Lung (tissue), 17 donors: ENCODE measurements at places on chromosomes 2 and 18.
A peak's percentile ranks its signal among the peaks of the same experiment; 100 is the strongest.

- DNase-seq, result no peak
These were observed 48.9 kb upstream of the SPP2 start for GRCh38 chr2:234001380-234002160.

- no peak for DNase-seq
These were observed 900.5 kb upstream of the CRIM1 start for GRCh38 chr2:35454966-35455638.

- DNase-seq, result no peak
These were observed 168.7 kb downstream of the ANKRD44 start for GRCh38 chr2:197141702-197142473.

DNA sequence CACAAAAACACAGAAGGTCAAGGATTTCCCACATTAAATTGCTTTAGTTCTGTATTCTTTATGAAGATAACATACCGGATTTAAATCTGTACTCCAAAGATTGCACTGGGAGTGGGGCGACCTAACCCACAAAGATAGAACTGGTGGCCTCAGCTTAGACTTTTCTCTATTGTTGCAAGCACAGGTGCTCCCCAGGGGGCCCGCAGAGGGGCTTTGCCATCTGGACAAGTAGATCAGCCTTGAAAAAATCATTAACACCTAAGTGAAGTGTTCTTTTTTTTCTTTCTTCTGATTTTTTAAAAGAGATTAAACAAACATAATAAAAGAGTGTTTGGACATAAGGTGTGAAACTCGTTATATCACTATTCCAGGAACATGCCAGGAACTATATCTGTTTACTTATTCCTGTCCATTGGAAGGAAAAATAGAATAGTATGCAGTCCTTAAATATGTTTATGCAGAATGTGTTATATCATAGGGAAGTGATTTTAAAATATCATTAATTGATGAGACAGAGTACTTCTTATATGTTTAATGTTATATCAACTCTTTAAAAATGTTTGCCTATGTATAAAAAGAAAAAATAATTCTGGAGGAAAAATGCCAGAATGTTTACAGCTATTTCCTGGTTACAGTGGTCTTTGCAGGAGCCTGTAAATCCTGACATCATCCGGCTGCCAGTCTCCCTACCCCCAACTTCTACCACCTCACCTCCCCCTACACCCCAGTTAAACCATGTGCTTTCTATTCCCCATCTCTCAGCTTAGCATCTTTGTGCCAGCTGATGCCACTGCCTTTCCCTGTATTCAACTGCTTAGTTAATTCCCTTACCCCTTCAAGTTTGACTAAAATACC is 679.2 kb downstream of the CNTNAP5 start:
- DNase-seq, result peak; percentile 69

DNA sequence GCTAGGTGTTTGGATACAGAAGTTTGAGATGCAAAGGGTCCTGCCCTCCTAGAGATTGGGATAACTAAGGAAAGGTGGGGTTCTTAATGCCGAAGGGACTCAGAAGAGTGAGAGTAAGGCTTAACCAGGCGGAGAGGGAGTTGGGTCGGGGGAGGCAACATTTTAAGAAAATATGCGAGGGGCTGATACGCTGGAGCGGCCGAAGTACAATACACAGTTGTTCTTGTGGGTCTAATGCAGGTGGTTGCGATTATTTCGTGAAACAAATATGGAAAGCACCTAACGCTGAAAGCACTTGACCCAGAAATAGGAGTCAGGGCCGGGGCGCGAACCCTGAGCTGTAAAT is 344 bp upstream of the MRPL33 start:
- DNase-seq, result no peak

- DNase-seq, result no peak
These were observed 12.2 kb downstream of the PLB1 start for GRCh38 chr2:28507796-28508764.

DNA sequence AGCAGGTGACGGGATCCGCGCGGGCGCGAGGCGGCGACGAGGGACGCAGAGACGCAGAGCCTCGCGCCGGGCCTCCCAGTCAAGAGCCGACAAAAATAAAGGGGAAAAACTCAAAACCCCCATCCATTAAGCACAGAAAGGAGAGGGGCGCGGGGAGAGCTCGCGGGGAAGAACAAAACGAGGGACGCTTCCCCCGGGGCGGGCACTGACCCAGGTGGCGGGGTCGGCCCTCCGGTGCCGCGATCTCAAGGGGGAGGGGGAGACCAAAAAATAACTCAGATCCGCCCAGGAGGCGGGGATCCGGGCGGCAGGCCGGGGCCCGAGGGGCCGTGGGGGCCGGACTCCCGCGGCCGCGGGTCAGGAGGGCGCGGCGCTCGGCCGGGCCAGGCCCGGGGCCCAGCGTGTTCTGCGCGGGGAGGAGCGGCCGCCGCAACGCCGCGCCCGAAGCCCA is 597 bp downstream of the RNF103 start:
- DNase-seq, result peak; percentile 61

DNA sequence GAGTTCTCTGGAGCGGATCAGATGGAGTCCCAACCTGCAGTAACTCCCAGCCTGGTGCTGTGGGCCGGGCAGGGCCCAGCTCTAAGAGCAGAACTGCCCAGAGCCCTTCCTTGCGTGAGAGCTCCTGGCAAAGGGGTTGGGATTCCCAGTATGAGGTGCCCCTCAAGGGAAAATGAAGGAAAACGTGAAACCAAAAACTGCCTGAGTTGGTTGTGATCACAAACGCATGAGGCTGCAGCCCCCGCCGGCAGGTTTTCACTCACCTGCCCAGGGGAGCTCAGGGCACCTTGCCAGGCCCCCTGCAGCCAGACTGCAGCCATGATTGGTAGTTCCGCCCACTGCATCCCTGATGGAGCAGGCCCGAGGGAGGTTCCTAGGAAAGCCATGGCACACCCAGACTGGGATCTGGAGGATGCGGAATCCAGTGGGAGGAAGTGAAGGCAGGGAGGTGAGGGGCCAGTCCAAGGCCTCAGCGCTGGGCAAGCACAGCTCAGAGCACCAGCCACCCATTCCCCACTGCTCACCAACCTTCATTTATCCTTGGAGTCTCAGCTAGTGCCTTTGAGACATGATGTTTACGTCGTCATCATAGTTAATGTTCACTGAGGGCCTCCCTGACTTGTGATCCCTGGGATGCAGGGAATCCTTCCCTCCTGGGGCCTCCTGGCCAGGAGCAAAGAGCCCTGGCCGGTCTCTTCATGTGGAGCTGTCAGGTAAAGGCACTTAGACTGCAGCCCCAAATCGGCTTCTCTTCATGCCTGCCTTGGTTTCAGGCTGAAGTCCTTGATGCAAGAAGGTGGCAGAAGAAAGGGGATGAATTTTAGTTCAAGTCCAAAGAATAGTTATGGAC is 103.2 kb downstream of the INHBB start:
- DNase-seq, result no peak

- no peak for DNase-seq
These were observed 154.0 kb downstream of the TRIB2 start for GRCh38 chr2:12870692-12871091.

DNA sequence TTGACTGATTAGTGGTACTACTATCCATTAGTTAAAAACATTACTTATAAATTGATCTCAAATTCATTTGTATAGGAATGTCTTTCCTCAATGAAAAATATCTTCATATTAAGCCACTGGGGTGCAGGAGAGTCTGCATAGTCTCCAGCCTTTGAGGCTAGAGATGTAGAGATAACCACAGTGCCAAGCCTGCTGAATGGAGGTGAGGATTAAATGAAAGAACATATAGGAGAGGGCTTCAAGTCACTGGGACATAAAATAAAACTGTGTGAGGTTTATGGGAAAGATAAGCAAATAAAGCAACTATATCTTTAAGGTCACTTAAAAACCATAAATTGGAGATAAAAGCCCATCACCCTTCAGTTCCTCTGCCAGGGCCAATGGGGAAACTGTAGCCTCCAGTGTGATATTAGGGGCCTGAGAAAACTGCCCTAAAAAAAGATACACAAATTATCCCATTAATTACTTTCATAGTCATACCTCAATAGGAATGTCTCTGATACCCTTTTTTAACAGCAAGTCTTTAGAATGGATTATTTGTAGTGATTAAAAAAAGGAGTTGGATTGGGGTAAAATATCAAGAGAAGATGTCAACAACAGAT is 27.6 kb downstream of the GALNT3 start:
- no peak for DNase-seq

DNA sequence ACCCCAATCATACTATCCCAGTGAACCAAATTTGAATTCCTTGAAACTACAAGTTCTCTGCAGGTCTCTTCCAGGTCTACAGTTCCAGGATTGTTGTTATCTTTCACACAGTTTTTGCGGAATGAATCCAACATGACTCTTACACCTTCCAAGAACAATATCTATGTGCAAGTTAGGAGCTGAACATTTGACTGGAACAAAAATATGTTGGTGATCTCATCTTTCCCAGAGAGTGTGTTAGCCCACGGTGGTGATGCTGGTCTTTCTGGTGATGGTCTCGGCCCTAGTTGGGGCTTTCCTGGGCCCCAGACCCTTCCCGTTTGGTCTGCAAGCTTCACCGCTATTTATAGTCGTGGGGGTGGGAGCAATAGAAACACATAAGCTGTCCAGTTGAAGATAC is 173.7 kb downstream of the TPGS2 start:
- no peak for DNase-seq

- DNase-seq, result no peak
These were observed 30.4 kb downstream of the HDAC4 start for GRCh38 chr2:239370403-239370802.

- DNase-seq, result peak; percentile 10
These were observed 45.9 kb downstream of the RPIA start for GRCh38 chr2:88737385-88737784.

- no peak for DNase-seq
These were observed 258.5 kb downstream of the KCNS3 start for GRCh38 chr2:18136881-18137475.
